CD4-positive, alpha-beta T cell (primary cell): ENCODE measurements at places on chromosomes 3 and 15.

- no peak for DNase-seq
Measured at GRCh38 chr3:24829011-24829581, 334.4 kb upstream of the THRB start.

- DNase-seq: no peak
Measured at GRCh38 chr15:91604122-91604521, 249.4 kb upstream of the SLCO3A1 start.

- no peak for DNase-seq
Measured at GRCh38 chr3:57142411-57142723, 22.8 kb downstream of the IL17RD start.

DNA sequence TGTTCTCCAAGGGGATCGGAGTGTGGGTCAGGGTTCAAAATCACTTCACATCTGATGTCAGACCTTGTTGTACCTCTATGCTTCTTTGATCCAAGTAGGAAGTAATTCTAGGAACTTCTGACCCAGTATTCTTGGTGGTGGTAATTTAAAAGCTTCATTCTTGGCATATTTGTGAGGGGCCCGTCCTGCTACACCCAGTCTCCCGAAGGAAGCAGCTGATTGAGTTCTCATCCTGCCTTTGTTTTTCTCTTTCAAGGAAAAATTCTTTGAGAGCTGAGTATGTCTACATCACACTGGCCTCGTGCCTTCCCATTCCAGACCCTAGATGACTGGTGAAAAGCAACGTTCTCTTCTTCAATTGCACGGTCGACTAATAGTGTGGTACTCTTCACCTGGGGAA lies 234.4 kb upstream of the TPRG1 start:
- DNase-seq: no peak

- no peak for DNase-seq
Measured at GRCh38 chr3:65971293-65972252, 67.1 kb downstream of the MAGI1 start.

GRCh38 chr15:58369261-58369701 lies 62.5 kb upstream of the LIPC start:
- peak; percentile 1 for DNase-seq
